ENCODE measurements at places on chromosomes 5 and 9. TPM values are rescaled to one million over a fixed set of nuclear protein-coding genes. Genes with fewer than 3 reads are reported as not detected.

DNA sequence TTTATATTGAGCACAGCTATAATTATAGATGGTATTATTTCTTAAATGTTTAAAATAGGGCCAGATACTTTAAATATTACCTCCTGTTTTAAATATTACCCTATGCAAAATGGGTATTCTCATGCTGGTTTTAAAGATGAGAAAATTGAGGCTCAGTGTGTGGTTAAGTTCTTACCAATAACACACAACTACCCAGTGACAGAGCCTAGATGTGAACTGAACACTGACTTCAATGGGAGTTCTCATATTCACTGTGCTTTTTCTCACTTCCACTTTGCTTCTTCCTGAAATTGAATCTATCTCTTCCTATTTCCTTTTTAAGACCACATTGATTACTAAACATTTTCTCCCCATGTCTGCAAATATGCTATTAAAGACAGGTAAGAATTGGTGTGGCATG is 135.8 kb upstream of the TUSC1 start:
- no peak for DNase-seq

DNA sequence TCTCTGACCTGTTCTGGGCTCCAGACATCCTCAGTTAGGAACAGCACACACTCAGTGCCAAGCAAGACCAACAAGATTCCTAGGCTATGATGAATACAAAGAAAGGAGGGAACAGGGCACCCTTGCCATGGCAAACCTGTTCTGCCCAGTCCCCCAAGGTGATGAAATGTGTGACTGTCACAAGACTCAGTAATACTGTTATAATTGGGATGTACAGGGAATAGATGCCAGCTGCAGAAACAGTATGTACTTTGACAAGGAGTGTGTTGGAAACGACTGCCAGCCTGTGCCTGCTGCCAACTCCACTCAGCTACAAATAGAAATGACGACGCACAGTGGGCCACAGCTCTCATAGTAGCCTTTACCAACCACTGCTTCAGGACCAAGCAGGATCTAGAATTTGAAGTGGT is 453.0 kb downstream of the EFNA5 start:
- no peak for DNase-seq

The HBEGF gene
- total RNA-seq: 0.77 TPM

- no peak for DNase-seq
These were observed 16.0 kb upstream of the ACOT12 start for GRCh38 chr5:81409896-81410295.

The CBY3 gene
- not detected for total RNA-seq
